ENCODE measurements at places on chromosomes 1 and 21.
A peak's percentile ranks its signal among the peaks of the same experiment; 100 is the strongest.

DNA sequence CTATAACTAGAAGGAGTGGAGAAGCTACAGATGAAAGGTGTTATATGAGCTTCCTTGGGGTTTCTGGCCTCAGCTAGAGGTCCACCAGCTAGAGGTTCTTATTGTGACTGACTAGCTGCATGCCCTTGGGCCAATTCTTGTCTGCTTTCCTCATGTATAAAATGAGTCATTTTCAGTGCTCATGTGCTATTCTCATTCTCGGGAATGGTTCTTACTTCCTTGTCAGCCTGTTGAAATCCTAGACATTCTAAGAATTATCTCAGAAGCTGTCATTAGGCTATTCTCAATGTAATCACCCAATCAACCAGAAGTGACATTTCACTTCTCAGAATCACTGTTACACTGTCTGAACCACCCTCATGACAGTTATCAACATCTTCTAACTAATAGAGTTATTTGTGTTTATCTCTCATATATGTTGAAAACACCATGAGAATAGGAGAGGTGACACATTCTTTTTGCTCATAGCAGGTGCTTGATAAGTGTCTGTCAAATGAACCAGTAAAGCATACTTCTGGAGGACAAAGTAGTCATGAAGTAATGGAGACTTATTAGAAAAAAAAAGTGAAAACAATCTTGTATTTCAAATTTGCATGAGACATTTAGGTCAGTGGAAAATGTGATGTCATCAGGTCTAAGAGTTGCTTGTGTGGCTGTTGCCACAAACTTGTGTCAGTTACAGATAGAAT lies 122.8 kb upstream of the IVNS1ABP start:
- no peak for DNase-seq

DNA sequence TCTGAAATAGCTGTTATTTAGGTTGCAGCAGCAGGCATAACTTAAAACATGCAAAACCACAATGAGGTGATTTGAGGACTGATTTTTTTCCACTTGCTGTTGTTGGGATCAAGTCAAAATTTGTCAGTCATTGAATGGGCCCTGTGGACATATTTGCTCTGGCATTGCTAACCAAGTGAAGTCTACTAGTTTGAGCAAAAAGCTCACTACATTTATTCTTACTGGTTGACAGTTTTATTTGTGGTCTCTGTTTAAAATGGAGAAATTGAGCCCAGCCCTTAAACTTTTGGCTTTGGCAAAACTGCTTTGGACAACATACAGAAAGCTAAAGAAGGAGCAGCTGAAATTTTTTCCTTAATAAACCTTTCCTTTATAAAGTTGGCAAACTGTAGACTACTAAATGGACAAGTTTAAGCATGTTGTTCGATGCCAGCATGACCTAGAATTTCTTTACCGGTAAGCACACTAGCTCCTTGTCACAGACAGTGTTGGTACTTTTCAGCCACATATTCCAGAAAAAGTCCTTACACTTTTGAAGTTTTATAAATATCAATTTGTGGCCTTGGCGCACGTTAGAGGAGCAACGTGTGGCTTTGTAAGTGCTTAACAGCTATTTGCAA lies 234.6 kb downstream of the USP25 start:
- no peak for DNase-seq

DNA sequence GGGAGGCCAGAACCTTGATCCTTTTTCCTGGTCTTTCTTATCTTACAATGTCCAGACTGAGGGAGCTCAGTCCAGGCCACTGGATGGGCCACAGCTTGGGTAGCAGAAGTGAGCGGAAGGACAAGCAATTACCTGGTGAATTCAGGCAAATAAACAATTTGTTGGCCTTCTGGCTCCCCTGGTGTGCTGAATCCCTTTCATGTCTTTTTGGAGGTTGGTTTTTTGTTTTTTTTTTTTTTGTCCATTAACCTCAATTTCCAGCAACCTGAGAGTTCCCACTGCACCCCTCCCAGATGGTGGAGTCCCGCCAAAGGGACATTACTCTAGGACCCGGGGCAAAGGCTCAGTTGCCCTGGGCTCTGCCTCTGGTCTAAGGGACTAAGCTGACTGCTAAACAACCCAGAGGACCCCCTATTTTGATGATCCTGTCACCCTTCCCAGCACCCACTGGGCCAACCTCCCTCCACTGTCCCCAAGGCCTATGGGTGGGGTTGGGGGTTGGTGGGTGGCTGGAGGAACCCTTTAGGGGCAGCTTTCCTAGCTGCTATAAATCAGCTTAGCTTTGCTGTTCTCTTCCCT lies 85.5 kb downstream of the KCND3 start:
- no peak for DNase-seq

DNA sequence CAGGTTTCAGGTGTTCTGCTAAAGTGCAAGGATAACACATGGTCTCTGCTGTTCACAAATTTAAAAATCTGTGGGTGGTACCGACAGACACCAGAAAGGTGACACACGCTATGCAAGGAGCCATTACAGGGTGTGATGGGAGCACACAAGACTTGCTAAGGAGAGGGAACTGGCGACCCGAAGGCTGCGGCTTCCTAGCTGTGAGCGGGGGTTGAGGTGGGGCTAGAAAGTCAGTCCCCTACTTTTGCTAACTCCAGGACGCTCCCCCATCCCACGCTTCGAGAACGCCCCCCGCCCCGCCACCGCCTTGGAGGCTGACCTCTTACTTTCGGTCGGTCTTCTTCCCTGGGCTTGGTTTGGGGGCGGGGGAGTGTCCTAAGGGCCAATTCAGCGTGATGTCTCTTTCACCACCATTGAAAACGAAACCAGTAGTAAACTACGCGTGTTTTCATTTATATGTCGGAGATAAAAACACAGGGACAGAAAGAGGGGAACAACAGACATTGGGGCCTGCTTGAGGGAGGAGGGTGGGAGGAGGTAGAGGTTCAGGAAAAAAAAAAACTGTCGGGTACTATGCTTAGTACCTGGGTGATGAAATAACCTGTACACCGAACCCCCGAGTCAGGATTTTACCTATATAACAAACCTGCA lies 1.1 kb downstream of the CKS1B start:
- peak; percentile 57 for DNase-seq

DNA sequence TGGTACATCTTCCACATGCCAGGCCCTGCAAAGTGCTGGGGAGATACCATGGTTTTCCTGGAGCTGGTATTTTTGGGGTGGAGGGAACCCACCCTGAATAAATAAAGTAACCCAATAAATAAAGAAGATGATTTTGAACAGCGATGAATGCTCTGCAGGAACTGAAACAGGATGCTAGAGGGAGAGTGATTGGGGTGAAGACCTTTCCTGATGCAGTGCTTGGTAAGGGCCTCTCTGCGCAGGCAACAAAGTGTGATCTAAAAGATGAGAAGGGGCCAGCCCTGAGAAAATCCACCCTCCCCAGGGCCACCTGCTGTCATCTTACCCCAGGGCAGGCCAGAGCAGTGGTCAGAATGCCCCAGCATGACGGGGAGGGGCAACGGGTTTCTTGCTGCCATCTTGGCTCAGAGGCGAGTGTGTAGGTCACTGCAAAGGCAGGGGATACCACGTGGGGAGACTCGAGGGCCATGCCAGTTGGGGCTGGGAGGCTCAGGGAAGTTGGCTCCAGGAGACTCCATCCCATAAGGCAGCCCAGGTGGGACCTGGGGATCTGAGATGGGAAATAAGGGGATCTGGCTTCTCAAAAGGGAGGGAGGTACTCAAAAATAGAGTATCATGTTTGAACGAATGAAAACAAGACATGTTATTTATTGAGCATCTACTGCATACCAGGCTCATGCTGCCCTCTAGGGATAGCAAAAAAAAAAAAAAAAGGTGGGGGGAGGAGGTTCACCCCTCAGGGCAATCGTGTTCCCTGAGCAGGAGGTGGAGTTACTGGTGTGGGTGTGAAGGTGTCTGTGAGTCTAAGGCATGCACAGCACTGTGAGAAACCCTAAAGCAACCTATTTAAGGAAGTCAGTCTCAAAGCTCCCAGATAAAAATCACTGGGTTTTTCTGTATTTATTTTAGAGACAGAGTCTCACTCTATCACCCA lies 2.8 kb downstream of the SRARP start:
- peak; percentile 9 for DNase-seq

DNA sequence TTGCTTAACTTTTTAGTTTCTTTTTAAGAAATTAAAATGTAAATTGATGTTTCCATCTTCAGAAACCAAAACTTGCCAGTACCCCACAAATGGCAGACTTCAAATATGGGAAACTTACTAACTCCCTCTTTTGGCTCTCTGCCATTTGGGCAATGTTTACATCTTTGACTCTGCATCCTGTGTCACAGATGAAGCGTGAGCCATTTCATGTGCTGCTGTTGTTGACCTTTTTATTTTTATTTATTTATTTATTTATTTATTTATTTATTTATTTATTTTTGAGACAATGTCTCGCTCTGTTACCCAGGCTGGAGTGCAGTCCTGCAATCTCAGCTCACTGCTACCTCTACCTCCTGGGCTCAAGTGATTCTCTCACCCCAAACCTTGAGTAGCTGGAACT lies 16.0 kb upstream of the COG2 start:
- peak; percentile 30 for DNase-seq

DNA sequence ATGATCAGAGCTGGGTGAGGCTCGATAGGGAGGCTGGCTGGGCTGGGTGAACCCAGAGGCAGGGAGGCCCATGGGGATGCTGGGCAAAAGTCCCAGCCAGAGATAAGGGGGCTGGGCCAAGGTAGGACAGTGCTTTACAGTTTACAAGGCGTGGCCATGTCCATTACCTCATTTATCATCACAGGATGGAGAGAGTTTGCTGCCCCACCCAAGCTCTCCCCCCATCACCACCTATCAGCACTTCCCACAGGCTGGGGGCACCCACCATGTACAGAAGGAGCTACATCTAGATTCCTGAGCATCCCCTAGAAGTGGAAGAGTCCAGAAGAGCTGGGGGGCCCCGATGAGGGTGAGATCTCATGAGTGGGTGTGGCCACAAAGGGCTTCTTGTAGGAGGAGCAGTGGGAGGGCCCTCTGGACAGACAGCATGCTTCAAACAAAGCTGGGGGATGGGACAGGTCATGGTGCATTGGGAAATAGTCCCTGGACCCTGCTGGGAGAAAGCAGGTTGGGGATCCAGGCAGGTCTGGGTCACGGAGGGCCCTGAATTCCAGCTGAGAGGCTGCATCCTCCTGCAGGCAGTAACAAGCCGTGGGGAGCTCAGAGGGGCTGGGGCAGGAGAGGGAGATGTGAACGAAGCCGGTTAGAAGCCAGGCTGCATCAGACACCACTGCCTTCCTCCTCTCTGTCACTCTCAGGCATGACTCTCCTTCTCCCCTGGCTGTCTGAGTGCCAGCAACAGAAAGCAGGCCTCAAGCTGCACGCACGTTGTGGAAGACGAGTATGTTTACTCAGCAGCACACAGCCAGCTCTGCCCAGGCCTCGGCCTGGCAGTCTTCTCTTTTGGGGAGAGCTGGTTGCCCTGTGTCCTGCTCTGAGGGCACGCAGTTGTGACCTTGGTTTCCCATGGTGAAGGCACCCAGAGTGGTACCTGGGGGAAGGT lies 202.3 kb downstream of the HIVEP3 start:
- DNase-seq: peak; percentile 13

DNA sequence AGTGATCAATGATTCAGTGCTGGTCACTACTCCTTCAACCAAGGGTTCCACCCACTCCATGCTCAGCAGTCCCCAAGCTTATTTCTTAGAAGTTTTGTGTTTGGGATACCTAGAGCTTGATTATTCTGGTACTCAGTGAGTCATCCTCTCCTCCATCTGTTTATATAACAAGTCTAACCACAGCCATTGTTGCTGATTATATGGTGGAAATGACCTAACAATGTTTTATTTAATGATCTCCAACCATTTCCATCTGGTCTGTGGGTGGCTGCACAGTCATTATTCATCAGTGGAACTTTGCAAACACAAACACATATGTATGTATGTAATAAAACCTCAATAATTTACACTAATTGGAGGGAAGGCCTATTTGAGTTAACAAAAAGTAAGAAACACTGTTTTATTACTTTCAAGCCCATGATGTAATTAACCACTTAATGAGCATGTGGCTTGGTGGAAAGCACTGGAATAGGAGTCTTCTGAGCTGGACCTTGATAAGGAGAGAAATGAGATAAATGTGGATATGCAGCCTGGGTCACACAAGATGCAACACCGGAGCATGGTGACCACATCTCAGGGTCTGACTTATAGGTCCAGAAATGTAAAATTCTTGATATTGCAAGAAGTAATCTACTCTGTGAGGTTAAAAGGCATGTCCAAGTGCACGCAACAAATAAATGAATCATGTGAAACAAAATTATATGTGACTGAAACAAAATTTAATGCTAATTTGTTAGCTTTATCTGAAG lies 99.0 kb upstream of the WLS start:
- DNase-seq: peak; percentile 79

- DNase-seq: no peak
Measured at GRCh38 chr1:79040424-79041082, 34.0 kb upstream of the ADGRL4 start.

GRCh38 chr1:245118806-245119205 lies 36.0 kb upstream of the KIF26B start:
- DNase-seq: no peak

DNA sequence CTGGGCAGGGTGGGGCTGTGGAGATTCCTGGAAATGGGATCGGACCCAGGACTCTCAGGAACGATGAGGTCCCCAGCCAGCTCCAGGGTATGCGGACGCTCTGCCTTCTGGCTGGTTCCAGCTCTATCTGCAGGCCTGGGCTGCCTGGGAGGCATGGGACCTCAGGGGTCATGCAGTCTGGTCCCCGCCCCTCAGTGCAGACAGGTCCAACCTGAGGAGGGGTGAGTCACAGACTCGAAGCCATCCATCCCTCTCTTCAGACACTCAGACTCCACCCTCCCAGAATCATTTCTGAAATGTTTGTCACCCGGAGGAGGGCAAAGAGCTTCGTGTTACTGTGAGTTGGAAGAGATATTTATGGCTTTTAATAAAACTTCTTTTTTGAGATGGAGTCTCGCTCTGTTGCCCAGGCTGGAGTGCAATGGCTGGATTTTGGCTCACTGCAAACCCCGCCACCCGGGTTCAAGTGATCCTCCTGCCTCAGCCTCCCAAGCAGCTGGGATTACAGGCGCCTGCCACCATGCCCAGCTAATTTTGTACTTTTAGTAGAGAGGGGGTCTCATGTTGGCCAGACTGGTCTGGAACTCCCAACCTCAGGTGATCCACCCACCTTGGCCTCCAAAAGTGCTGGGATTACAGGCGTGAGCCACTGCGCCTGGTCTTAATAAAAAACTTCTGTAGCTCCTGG lies 5.9 kb upstream of the MYOM3 start:
- DNase-seq: no peak

GRCh38 chr1:54944610-54945392 lies 35.6 kb upstream of the TMEM61 start:
- DNase-seq: peak; percentile 77

GRCh38 chr1:4527819-4528218 lies 126.6 kb upstream of the AJAP1 start:
- peak; percentile 0 for DNase-seq

GRCh38 chr1:234486858-234487840 lies 8.2 kb upstream of the TARBP1 start:
- peak; percentile 66 for DNase-seq

- no peak for DNase-seq
Measured at GRCh38 chr1:70039485-70039884, 165.9 kb downstream of the LRRC40 start.

DNA sequence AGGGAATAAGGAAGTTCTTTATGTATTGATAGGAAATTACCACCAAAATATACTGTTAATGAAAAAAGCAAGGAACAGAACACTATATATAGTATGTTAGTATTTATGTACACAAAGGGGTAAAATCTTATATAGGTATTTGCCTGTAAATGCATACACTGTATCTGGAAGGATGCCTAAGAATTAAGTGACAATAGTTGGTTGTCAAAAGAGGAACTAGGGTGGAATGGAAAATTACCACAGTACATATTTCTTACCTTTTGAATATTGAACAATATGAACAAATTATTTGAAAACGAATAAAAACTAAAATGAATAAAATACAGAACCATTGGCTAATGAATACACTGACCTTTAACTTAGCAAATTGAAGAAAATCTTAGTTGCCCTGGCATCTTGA lies 13.6 kb downstream of the ARPC5 start:
- no peak for DNase-seq
